ENCODE measurements at places on chromosomes 5 and 9.

DNA sequence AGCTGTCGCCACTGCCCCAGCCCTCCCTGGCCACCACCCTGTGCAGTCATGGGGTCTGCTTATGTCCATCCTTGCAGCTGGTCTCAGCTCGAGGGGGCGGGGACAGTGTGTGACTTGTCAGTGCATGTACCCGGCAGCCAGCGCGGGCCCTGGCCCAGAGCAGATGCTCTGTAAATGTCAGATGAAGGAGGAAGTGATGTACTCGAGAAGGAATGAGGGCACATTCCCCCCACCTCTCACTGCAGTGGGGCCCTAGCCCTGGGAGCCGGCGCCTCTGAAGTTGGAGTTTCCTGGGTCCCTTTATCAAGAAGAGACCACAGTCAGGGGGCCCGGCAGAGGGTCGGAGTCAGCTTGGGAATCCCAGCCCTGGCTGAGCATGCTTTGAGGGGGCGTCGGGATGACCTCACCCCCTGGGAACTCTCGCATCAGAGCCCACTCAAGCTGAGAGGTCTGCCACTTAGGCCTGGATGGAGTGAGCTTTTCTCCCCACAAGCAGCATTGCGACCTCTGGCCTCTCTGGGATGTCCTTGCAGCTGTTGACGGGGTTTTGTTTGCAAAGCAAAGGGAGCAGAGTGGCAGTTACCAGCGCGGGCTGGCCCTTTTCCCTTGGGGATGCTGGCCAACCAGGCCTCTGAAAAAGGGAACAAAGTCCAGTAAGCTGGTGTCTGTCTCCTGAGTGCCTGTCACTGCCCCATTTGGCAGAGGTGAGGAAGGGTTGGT lies 19.0 kb downstream of the NEURL1B start:
- DNase-seq: no peak

- no peak for DNase-seq
Observed at GRCh38 chr5:109482748-109483147, 73.0 kb upstream of the PJA2 start.

GRCh38 chr5:79151942-79152671 lies 40.5 kb downstream of the BHMT start:
- DNase-seq: no peak

GRCh38 chr5:173715607-173716006 lies 99.2 kb upstream of the BOD1 start:
- no peak for DNase-seq

GRCh38 chr5:112794410-112794809 lies 56.7 kb downstream of the APC start:
- DNase-seq: no peak

- no peak for DNase-seq
Observed at GRCh38 chr5:81209869-81210493, 23.1 kb upstream of the CKMT2 start.

GRCh38 chr5:157741131-157741530 lies 2.4 kb upstream of the LSM11 start:
- no peak for DNase-seq

- DNase-seq: no peak
Observed at GRCh38 chr9:21976334-21976875, 17.8 kb downstream of the CDKN2A start.

GRCh38 chr5:60893521-60893920 lies 49.5 kb upstream of the ELOVL7 start:
- DNase-seq: no peak

GRCh38 chr5:151384106-151384505 lies 36.7 kb upstream of the SLC36A2 start:
- DNase-seq: no peak

- DNase-seq: no peak
Observed at GRCh38 chr5:51201024-51201423, 182.2 kb upstream of the ISL1 start.

DNA sequence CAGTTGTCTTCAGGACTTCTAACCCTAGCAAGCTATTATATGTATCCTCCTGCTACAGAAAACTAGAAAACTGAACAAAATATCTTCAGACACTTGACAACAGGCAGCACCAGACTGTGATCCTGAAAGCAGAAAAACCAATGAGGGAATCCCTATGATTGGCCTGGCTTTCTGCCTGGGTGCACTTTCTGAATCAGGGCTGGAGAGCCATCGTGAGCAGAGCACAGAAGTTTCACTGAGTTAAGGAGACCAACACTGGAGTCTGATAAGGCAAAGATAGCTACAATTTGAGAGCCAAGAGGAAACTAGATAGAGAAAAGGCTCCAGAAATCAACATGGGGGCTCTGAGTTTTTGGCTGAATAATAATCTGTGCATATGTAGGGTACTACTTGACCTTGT lies 106.5 kb downstream of the FANCC start:
- no peak for DNase-seq

Data from stimulated activated CD8-positive, alpha-beta memory T cell treated with anti-CD3 and anti-CD28 coated beads, Interleukin-15, amount 100 ng/mL, for 1 hour (primary cell).